ENCODE measurements at places on chromosomes 16 and 17. TPM values are rescaled to one million over a fixed set of nuclear protein-coding genes. Genes with fewer than 3 reads are reported as not detected.

Gene ZNHIT3
- total RNA-seq = 20.4 TPM

Gene CEP295NL
- 6.8 TPM for total RNA-seq

Gene PPP1R27
- not detected for total RNA-seq

Gene TMEM92
- under 0.01 TPM for total RNA-seq
